ENCODE measurements at places on chromosomes 2 and 18.

DNA sequence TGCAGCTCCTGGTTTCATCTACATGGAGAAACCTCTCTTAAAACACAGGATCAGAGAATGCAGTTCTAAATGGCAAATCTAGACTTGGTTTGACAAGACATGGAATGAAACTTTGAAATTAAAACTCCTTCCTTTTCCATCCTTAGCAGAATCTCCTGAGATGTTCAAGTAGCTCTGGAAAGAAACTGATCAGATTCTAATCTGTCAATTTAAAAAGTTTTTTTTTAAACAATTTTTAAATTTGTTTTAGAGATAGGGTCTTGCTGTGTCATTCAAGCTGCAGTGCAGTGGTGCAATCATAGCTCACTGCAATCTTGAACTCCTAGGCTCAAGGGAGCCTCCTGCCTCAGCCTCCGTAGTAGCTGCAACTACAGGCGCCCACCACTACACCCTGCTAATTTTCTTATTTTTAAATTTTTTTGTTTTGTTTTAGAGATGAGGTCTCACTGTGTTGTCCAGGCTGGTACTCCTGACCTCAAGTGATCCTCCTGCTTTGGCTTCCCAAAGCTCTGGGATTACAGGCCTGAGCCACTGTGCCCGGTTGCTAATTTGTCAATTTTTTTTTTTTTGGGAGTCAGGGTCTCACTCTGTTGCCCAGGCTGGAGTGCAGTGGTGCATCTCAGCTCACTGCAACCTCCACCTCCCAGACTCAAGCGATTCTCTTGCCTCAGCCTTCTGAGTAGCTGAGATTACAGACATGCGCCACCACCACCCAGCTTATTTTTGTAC lies 216.7 kb downstream of the TGIF1 start:
- no peak for DNase-seq

DNA sequence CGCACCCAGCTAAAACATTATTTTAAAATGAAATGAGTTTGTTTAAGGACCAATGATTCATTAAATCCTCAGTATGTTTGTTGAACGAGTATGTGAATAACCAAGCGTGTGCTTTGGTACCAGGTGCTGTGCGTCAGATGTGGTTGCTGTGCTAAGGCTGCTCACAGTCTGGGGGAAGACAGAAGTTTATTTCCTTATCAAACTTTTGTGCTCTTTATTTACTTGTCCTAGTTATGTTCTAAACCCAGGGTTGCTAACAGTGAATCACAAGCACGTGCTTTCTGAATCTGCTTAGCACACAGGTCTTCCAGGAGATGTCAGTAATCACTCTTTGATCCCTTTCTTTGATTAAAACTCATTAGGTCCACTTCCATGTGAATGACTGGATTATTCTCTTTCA lies 37.0 kb downstream of the RAPGEF4 start:
- DNase-seq, result no peak

GRCh38 chr2:187552828-187553681 lies 1.2 kb downstream of the TFPI start:
- no peak for DNase-seq

GRCh38 chr2:196977507-196977906 lies 51.0 kb upstream of the PGAP1 start:
- DNase-seq, result no peak

DNA sequence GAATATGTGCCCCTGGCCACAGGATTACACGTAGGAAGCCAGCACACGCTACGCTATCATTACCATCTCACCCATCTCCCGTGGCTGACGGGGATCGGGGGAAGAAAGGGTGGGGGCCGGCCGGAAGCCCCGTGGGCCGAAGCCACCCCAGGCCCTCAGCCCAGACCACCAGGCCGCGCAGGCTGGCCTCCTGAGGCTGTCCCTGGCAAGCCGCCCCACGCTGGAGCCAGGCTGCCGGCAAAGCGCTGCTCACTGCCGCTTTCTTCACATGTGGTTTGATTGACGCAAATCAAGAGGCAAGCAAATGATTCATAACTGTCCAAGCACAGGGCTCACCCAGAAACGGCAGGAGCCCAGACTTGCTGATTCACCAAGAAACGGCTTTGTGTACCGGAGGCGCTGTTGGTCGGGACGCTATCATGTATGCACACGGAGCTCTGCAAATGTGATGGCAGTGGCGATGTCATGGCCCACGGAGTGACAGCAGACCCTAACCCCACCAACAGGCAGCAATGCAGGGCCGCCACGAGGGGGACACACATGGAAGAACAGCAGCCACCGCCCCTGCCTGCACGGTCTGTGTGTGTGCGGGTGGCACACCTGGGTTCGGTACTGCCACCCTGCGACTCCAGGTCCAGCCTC lies 125.7 kb downstream of the HDAC4 start:
- DNase-seq, result no peak

- DNase-seq, result no peak
Observed at GRCh38 chr2:187319441-187320108, 128.5 kb downstream of the CALCRL start.

DNA sequence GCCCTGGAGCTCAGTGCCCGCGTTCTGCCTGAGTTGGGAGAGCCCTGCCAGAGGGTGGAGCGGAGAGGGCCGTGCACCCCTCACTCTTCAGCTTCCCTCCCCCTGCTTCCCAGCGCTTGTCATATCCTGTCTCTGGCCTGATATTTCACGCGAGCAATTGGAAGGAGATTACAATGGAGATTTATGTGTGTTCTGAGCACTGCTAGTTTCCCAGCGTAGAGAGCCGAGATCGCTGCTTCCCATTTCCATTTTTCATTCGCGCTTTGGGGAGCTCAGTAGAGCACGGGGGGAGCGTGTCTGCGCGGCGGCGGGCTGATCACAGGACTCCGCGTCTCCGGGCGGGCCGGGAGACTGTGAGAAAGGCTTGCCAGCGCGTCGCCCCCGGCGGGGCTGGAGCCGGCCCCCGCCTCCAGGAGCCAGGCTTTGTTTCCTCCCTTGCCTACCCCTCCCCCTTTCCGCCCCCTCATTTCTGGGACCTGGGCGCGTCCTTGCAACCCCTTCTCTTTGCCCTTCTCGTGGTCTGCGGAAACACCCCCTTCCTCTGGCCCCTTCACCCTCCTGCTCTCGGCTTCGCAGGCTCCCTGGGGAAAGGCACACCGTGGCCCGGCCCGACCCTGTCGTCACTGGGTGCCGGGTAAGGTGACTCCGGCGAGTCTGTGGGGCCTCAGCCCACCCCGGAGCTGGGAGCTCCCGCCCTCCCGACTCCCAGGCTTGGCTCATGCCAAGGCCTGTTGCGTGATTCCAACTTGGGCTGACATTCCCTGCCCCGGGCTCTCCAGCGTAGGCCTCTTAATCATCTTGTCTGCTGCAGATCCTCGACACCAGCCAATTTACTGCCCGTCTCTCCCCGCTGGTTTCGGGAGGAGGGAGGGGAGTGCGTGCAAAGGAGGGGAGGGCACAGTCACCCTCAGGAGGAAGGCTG lies 5.8 kb downstream of the DLX2 start:
- DNase-seq, result peak; percentile 66

Data from NCI-H2081 (cell line).